Fibroblast of skin of scalp (primary cell): ENCODE measurements at places on chromosomes 4 and X.
A peak's percentile ranks its signal among the peaks of the same experiment; 100 is the strongest.

DNA sequence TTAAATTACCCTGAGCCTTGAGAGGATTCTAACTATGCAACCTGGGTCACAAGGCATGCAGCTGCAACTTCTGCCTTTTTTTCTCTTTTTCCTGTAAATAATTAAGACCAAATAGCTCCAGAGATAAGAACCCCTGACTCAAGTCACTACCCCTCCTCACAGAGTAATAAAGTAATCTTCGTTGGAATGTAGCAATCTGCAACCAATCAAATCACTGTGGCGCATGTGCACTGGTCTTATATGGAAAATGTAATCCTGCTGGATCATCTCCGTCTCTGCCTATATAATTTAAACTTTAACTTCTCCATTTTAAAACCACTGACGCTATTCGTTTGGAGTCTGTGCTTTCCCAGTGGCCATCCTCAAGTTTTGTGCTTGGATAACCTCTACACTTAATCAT lies 6.1 kb upstream of the EFHC2 start:
- no peak for DNase-seq

DNA sequence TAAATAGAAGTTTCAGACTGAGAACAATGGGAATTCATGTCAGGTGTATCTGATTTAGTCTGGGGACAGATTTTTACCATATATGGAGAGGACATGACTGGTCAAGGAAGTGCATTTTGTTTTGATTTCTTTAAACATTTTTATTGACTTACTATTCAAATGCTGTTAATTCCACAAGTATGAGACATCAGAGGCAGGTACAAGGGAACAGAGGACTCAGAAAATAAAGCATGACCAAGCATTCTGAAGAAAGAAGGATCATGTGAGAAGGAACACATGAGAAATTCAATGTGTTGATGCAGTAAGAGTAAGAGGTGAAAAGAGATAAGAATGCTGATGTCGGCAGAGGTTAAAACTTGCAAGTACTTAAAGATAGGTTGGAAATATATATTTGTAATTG lies 1452.6 kb downstream of the PCDH7 start:
- peak; percentile 60 for DNase-seq

GRCh38 chrX:50168241-50168687 lies 32.5 kb downstream of the AKAP4 start:
- peak; percentile 8 for DNase-seq

- no peak for DNase-seq
Measured at GRCh38 chr4:106609917-106610316, 241.3 kb upstream of the GIMD1 start.

GRCh38 chr4:2071912-2072867 lies 13.1 kb downstream of the NAT8L start:
- no peak for DNase-seq

DNA sequence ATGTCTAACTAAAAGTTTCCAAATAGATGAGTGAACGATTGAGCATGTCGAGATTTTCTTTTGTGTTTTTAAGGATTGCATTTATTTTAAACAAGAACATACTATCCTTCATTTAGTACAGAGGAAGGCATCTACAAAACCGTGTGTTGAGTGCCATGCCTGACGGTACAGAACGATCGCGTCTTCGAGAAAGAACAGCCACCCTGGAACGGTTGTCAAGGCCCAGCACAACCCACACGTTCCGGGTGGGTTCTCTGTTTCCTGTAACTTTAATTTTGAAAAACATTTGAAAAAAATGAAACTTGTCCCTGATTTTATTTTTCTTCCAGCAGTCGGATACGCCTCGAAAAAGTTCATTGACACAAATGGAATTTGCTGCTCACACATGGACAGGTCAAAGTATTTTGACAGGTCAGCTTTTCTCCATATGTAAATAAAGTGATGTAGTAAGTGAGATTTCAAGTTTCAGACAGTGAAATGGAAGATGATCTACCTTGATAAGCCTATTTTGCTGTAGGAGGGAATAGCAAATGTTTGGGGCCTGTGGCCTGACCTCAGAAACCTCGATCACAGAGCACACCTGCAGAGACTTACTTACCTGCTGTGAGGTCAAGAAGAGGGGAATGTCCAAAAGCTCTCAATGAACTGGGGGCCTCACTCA lies 24.4 kb upstream of the CYP4V2 start:
- no peak for DNase-seq

DNA sequence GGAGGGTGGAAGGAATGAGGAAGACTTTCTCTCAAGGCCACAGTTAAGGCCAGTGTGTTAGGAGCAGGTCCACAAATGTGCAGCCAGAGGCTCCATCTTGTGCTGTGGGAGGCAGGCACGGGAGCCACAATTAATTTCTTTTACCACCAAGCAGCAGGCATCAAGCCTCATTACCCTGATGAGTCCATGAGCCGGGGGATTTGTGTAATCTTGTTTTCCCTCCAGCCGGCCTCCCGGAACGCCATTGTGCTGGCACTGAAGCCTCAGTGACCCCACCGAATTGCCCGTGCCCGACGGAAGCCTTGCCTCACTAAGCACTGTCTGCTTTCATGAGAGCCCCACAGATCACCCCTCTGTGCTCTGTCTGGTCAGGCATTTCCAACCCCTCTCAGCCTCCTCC lies 154.7 kb upstream of the STX18 start:
- no peak for DNase-seq

- no peak for DNase-seq
Measured at GRCh38 chrX:64456828-64457227, 61.6 kb upstream of the MTMR8 start.

GRCh38 chrX:123648028-123648810 lies 84.6 kb downstream of the THOC2 start:
- DNase-seq, result peak; percentile 54

- DNase-seq, result no peak
Measured at GRCh38 chr4:95188701-95189370, 359.9 kb downstream of the UNC5C start.

GRCh38 chrX:149472625-149473024 lies 32.5 kb downstream of the IDS start:
- DNase-seq, result no peak

DNA sequence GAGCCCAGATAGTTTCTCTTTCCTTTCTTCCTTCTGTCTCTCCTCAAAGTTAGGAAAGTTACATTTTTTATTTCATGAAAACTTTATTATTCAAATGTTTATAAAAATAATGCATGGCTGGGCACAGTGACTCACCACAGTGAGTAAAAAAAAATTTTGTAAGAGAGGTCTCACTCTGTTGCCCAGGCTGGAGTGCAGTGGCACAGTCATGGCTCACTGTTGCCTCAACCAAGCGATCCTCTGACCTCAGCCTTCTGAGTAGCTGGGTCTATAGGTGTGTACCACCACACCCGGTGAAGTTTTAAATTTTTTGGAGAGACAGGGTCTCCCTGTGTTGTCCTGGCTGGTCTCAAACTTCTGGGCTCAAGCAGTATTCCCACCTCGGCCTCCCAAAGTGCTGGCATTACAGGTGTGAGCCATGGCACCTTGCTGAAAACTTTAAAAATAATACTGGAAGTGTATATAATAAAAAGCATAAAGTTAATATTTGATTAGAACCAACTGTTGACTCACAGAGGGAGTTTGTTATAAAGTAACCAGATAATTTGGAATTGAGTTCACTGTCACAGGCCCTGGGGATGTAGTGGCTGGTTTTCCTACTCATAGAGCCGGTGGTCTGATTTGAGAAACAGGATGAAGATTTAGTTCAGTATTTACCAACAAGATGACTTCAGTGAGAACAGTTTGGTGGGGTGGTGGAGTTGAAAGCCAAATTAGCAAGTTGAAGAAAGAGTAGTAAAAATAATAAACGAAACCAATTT lies 18.0 kb downstream of the CMC4 start:
- DNase-seq, result no peak

GRCh38 chr4:189081826-189082225 lies 858.8 kb upstream of the FRG1 start:
- DNase-seq, result peak; percentile 33

- peak; percentile 91 for DNase-seq
Measured at GRCh38 chr4:117093571-117093970, 8.2 kb upstream of the TRAM1L1 start.

- no peak for DNase-seq
Measured at GRCh38 chr4:178738026-178738425, 1295.8 kb upstream of the AGA start.

GRCh38 chr4:181971973-181972372 lies 271.2 kb upstream of the TENM3 start:
- DNase-seq, result peak; percentile 65

DNA sequence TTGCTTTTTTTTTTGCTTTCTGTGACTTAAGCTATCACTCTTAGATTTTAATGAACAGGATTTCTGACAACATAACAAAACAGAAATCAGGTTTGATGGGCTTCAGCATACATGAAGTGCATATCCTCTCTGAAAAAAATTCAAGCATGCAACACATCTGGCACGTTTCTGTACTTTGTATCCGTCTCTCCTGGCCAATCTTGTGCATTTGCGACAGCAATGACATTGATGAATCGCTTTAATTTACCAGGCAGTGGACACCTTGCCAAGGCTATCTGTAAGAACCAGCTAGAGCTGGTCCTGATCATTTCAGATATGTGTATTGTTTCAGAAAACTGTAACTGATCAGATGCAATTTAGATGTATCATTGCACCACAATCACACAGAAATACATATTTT lies 93.3 kb downstream of the CCSER1 start:
- no peak for DNase-seq

GRCh38 chr4:115657991-115658650 lies 544.7 kb upstream of the NDST4 start:
- no peak for DNase-seq

- DNase-seq, result no peak
Measured at GRCh38 chr4:176303938-176304337, 15.8 kb upstream of the SPCS3 start.

GRCh38 chrX:105745863-105746262 lies 76.5 kb upstream of the NRK start:
- no peak for DNase-seq
